ENCODE measurements at places on chromosomes 1 and 21.

DNA sequence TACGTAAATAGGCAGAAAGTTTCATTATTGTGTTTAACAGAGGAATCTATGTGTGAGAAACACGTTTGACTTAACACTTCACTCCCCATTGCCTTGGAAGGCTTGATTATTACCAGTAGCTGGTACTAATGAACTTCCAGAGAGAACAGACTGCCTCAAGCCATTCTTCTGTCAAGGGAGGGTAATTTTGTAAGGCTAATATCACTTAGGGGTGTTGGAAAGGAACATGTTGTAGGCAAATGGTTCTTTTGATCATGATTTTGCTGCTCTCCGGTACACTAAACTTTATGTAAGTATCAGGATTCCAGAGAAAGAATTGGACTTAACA lies 1.8 kb downstream of the LAMC1 start:
- DNase-seq = no peak

DNA sequence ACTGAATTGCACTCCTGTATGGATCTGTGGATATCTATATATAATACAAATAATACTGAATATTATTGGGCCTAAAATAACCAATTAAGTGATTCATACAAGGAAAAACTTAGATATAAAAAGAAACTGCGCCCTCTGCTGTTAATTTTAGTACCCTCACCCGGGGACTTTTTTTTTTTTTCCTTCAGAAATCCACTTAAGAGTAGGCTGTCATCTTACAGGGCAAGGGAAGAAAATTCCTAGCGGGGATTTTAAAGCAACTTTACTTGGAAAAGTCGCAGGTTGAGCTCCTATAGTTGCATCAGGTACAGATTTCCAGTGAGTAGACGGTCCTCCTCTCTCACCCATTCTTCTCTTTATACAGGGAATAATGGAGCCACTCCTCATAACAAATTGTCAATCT lies 1.3 kb downstream of the NTNG1 start:
- DNase-seq = no peak

DNA sequence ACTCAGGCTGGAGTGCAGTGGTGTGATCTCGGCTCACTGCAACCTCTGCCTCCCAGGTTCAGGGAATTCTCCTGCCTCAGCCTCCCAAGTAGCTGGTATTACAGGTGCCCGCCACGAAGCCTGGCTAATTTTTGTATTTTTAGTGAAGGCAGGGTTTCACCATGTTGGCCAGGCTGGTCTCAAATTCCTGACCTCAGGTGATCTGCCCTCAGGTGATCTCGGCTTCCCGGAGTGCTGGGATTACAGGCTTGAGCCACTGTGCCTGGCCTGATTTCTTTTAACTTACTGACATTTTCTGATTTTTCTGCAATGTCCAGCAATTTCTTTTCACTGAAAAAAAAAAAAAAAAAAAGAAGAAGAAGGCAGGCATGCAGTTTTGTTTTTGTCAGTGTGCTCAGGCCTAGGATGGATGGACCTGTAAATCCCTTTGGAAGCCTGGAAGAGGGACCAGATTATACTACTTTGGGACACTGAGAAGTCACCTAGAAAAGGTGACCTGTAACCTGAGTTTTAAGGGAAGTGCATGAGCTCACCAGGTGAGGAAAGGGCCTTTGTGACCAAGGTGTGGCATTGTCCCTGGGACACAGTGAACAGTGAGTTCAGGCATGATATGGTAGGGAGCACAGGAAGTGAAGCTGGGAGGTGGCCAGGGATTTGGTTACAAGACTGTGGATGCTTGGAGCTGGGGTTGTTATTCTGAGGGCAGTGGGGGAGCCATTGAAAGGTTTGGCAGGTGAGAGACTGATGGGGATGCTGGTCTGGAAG lies 2.7 kb upstream of the TMEM61 start:
- DNase-seq = no peak

- no peak for DNase-seq
Measured at GRCh38 chr1:65717815-65718454, 74.8 kb upstream of the PDE4B start.

DNA sequence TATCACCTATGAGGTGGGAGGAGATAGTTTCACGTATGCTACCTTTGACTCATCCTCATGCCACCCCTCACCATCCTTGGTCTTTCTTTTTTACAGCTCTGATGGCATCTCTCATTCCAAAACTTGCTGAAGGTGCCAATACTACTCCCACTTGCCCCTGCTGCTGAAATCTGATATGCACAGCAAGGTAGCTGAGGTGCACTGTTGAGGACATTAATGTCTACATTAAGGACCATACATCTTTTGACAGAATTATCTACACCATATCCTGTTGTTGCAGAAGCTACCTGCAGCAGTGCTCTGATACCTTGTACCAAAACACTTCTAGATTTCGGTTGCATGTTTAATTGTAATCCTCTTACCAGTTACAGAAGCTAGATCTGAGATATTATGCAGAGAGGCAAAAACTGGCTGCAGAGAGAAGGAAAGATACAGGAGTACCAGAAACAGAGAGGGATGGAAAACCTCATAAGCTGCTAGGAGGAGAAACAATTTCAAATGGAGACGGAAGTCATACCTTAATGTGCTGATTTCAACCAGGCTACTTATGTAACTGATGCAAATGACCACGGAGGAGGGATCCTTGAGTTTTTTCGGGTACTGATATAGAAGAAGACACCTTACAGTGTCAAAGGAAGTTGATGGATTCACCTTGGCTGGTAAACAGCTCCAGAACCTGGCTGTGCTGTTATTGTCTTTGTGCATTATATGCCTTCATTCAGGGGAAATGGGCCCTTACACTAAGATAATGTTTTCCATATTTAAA lies 19.3 kb upstream of the PTPRC start:
- peak; percentile 45 for DNase-seq

DNA sequence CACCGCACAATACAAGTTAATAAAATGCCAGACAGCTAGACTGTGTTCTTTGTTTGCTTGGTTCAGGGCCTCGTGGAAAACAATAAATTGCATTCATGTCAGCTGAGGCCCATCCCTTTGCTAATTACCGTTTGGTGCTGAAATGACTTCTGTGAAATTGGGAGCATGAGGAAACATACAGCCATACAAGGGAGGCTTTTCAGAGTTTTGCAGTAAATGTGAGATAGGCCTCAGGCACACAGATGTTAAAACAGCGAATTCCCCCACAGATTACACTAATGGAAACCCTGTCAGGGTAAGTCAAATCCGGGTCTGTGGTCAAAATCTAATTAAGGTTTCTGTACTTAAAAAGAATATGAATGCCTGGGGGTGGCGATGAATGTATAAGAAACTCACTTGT lies 173.5 kb upstream of the LMO4 start:
- DNase-seq = no peak

DNA sequence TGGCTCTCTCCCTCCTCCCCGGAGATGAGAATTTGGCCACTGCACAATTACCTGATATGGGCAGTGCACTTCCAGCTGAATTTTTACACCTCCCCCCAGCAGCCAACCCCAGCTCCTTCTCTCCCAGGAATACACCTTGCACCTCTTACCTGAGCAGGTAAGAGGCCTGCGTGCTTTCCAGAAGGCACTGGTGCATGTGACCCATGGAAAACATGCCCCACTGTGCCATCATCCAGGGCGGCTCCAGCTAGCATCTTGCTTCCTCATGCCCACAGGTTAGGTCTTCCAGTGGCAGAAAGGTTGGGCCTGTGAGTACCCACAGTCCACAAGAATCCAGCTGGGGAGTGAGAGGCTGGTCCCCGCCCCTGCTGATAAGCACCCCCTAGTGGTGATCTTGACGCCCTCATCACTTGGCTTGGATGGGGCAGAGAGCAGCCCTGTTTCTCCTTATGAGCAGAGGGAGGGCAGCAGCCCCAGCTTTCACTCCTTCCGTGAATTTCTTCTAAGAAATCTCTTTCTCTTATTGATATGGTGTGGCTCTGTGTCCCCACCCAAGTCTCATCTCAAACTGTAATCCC lies 57.8 kb downstream of the EDARADD start:
- DNase-seq = peak; percentile 35

DNA sequence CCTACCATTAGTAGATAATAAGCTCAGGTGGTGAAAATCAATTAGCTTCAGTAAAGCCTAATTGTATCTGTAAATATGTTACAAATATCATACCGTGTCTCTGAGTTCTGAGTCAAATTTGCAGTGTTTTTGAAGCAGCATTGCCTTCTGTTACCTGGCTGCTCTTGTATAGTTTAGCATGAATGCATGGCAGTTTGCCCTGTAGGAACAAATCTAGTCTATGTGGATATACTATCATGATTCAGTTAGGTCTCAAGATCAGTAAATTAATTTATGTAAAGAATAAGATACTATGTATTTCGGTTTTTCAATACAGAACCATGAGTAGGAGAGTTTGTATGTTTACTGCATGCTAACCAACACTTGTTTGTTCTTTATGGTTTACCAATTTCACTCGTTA lies 240.6 kb upstream of the C1orf105 start:
- DNase-seq = no peak

- DNase-seq = no peak
Measured at GRCh38 chr1:44220001-44220751, 6.9 kb downstream of the DMAP1 start.

DNA sequence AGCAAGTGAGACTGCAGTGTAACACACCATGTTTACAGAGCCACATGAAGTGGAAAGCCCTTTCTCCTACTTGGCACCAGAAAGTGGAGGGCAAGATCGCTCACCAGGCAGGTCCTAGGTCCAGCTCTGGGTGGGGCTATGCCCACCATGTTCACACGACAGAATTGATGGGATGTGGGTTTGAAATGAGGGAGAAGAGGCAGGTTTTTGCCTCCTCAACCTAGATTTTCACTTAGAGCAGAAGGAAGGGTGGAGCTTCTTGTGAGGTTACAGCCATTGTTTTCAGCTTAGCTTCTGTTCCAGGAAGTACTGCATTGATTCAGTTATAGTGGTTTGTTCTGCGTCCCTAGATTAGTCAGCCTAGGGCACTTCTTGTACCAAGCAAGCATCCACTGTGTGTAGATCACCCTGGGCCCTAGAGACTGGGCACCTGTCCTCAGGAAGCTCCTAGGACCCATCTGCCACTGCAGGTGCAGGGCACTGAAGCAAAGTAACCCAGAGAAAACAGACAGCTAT lies 2.3 kb downstream of the CD53 start:
- DNase-seq = peak; percentile 38

DNA sequence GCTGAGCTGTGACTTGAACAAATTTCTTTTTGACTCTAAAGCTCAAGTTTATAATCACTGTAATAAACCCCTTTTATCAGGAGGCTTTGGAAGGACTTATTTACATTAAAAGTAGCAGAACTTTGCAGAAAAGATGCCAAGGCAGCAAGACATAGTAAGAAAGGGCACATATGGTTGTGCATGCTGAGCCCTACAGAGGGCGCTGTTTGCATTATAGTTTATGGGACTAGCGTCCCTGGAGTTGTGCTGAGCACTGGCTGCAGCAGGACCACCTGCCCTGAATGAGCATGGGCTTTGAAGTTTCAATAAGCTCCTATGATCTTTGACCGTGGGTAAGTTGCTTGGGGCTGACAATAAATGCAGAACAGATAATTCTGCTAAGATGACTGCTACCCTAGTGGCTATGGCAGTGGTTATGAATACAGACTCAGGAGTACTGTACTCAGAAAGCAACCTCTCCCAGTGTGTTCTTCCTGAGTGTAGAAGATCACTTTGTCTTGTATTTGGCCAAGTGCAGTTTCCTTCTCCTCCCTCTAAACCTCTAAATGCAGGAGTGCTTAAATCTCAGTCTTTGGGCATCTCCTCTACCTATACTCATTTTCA lies 45.4 kb upstream of the USP1 start:
- DNase-seq = peak; percentile 35

- no peak for DNase-seq
Measured at GRCh38 chr21:44507673-44508425, 32.1 kb downstream of the KRTAP10-1 start.

GRCh38 chr1:156431769-156432668 lies 63.0 kb downstream of the RHBG start:
- DNase-seq = no peak

DNA sequence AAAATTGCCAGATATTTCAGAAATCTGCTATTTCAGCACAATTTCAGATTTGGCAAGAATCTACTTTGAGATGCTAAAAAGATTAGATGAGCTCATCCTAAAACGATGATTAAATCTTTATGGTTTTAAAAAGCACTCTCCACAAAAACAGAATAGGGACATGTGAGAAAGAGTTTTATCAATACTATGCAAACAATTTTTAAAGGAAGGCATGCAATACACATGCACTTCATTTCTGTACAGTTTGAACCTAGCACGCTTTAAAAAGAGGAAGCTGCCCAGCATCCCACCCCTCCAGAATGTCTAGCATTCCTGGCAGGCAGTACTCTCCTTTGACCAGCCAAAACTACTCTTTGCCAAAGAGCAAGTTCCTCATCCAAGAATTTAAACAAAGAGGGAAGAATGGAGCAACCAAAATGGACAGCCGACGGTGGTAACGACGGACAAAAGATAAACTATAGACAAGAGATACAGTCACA lies 1.3 kb downstream of the ARHGAP29 start:
- DNase-seq = no peak

- no peak for DNase-seq
Measured at GRCh38 chr1:63524201-63524600, 876 bp downstream of the EFCAB7 start.

DNA sequence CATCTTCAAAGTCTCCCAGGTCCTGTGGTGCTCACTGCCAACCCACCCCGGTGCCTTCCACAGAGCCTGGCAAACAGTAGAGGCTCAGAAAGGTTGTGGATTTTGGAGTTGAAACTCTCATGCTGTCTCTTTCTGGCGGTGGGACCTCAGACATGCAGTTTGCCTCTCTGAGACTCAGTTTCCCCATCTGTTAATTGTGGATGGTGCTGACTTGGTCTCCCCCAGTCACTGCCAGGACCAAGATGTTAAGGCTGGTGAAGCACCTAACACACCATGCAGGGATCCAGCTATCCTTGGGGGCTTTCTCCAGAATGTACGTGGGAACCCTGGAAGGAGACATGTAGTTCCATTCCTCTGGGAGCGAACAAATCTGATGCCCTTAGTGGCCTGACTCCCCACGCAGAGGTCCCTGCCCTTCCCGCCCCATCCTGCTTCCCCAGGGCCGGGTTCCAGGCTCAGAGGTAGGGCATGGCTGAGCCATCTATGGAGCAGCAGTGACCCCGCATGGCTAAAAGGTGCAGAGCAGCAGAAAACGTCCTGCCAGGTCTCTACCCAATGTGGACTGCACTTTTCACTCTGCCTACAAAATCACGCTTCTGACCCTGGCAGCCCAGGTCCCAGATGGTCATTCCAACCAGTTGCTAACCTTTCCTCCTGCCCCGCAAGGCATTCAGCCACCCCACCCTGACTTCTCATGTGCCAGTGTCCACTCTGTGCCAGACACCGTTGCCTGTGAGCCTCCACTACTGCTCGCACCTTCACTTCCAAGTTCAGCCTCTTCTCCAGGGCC lies 9.2 kb upstream of the TTC22 start:
- DNase-seq = peak; percentile 79

DNA sequence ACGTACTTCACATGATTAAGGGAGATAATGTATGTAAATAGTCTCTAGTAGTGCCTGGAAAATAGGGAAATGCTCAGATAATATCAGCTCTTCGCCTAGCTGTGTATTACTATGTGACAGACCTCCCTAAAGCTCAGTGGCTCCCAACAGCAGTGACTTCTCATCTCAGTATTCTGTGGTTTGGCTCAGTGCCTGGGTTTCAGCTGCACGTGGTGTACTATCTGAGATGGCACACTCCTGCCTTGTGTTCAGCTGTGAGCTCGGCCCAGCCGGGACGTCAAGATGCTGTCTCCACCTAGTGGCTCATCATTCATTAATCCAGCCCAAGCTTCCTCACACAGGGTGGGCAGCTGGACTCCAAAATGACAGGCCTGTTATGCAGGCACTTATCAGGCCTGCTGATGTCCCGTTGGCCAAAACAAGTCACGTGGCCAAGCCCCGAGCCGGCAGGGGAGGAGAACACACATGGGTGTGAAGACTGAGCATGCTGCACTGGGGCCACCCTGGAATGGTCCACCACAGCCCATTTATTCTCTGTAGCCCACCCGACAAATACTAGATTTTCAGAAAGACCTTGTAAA lies 17.8 kb downstream of the SLFNL1 start:
- peak; percentile 84 for DNase-seq
